ENCODE measurements at places on chromosomes 2 and 18. TPM values are rescaled to one million over a fixed set of nuclear protein-coding genes. Genes with fewer than 3 reads are reported as not detected.

The PKP4 gene
- total RNA-seq: 22.6 TPM

- no peak for DNase-seq
Observed at GRCh38 chr18:48679236-48679635, 140.4 kb downstream of the CTIF start.

DNA sequence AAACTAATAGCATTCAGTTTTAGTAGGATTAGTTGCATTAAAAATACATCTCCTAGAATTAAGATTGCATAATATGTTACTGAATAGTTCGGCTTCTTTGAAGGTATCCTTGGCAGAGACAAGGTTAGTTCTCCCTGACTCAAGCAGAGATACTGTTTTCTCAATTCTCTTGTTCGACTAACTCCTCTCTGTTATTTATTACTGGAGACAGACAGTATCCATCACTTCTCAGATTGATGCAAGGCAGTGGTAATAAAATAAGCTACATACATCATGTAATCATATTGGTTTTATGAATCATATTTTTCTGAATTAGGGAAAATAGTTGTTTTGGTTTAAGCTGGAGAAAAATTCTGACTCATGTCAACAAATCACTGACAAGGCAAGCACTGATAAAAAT lies 134.8 kb downstream of the SLC8A1 start:
- DNase-seq: peak; percentile 74

The IHH gene
- total RNA-seq: not detected

GRCh38 chr2:64336171-64336570 lies 117.8 kb upstream of the LGALSL start:
- no peak for DNase-seq

- no peak for DNase-seq
Observed at GRCh38 chr2:53275743-53276142, 491.9 kb upstream of the CHAC2 start.

The SCG2 gene
- total RNA-seq: 90.3 TPM

- DNase-seq: no peak
Observed at GRCh38 chr2:15797231-15797938, 143.0 kb upstream of the MYCN start.

The NR4A2 gene
- total RNA-seq: 2.2 TPM

The ACMSD gene
- 3.1 TPM for total RNA-seq

- peak; percentile 24 for DNase-seq
Observed at GRCh38 chr2:239522002-239522739, 121.4 kb upstream of the HDAC4 start.

DNA sequence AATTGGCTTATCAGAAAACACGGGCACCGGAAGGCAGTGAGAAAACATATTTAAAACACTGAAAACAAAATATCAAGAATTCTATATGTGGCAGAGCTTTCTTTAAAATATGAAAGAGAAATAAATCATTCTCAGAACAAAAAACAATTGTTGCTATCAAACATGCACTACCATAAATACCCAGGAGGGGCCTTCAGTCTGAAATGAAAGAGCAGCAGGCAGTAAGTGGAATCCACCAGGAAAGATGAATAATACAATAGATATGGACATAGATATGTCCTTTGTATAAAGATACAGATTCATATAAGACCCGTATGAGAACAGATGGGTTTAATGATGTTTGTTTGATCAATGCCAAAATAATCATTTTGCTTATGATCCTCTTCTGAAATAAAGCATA lies 142.0 kb downstream of the TMEM18 start:
- no peak for DNase-seq

DNA sequence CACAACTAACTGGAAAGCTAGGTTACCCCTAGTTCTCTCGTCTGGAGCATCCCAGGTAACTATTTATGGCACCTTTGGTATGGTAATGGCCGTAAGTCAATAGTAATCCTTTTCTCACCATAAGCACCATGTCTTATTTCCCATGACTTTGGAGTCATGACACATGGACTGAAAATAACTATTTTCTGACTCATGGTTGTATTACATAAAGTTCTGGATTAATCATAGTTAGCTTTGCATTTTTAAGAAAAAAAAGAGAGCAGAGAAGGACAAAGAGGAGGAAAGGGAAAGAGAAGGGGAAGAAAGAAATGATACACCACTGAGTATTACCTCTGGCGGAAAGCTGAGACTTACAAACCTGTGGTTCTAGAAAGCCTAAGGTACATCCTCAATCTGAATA lies 99.3 kb downstream of the BIN1 start:
- DNase-seq: peak; percentile 34

The WDSUB1 gene
- total RNA-seq: 3.9 TPM

DNA sequence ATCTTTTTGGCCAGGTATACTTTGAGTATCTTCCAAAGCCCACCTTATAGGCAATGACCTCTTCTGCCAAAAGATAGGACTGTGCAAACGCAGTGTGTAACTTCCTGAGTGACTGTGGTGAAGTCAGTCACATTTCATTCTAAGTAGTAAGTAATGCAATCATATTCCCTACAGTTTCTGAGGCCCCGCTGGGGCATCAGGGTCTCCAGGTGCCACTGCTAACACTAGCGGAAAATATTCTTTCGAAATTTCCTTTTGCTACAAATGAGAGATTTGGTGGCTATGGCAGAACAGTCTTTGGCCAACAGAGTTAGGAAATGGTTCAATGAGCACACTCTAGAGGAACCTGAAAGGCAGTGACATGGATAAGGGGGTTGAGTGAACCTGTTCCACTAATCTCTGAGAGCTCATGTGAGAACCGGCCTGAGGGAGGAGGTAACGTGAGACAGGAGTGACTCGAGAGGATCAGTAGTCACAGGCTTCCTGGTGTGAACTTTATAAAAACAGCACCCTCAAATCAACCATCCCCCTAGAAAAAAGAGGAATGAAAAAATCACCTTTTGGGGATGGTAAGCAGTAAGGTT lies 102.6 kb upstream of the LPIN2 start:
- no peak for DNase-seq

DNA sequence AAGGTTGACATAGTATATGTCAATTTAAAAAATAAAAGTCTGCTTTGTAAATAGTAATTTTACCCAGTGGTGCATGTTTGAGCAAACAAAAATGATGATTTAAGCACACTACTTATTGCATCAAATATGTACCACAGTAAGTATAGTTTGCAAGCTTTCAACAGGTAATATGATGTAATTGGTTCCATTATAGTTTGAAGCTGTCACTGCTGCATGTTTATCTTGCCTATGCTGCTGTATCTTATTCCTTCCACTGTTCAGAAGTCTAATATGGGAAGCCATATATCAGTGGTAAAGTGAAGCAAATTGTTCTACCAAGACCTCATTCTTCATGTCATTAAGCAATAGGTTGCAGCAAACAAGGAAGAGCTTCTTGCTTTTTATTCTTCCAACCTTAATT lies 78.6 kb upstream of the CSRNP3 start:
- DNase-seq: no peak

The EXOC6B gene
- total RNA-seq: 40.0 TPM

GRCh38 chr2:30707304-30707903 lies 99.8 kb downstream of the CAPN13 start:
- DNase-seq: no peak

- no peak for DNase-seq
Observed at GRCh38 chr2:24207359-24207758, 32.5 kb downstream of the FAM228A start.

The MYO5B gene
- 7.0 TPM for total RNA-seq

DNA sequence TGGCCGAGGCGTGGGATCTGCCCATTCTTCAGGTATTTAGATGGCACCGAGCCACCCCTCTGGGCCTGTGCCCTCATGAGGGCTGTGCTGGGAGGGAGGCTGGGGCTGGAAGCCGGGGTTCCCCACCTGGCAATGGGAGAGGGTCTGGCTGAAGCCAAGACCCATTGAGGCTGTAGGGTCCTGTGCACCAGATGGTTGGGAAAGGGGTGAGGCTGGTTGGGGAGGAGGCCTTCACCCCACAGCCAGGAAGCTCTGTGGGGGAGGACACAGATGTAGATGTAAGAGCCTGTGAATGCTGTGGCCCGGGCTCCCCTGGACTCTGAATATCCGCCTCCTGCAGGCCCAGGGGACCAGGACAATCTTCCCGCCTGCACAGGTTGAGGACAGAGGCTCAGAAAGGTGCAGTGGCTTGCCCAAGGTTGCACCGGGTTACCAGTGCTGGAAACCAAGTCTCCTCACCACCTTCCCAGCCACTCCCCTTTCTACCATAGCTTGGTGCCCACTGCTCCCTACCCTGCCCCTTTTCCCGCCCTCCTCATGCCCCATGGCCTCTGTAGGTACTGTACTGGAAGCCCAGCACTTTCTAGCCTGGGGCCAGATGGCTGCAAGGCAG lies 49.7 kb downstream of the PDCL3 start:
- DNase-seq: no peak
